ENCODE measurements at places on chromosomes 3 and 15.

DNA sequence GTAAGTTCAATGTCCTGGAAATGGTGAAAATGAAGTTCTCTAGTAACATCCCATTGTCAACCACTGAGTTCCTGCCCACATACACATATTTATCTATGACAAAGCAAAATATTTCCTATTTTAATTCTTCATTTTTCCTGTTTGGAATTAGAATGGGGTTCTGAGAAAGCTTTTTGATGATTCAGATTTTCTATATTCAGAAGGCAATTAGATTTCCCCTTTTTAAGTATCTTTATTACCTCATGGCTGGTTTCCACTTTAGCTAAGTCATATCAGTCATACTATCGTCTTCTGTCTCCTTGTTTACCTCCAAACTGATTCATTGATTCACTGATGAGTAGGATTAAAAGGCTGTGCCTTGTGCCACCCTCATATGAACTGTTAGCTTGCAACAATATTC lies 17.9 kb downstream of the ETFA start:
- no peak for DNase-seq

GRCh38 chr3:38054499-38055001 lies 15.5 kb downstream of the DLEC1 start:
- no peak for DNase-seq

GRCh38 chr15:94412979-94413746 lies 181.8 kb downstream of the MCTP2 start:
- DNase-seq: no peak

DNA sequence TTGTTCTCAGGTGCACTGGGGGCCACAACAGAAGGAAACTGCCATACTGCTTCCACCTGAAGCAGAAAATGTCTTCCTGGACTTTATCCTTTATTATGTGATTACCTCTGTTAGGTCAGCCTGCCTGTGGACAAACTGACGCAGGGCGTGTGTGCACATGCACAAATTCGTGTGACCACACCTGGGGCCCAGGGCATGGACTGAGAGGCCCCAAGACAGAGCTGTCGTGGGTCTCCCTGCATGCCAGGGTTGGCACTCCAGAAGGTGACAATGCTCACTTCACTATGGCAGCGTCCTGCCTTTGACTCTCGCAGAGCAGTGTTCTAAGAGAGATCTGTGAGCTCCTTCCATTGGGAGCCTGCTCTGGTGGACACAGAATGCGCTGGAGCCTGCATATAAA lies 34.5 kb downstream of the CCDC12 start:
- DNase-seq: no peak

- DNase-seq: no peak
These were observed 353.0 kb upstream of the RORA start for GRCh38 chr15:61582092-61582491.

DNA sequence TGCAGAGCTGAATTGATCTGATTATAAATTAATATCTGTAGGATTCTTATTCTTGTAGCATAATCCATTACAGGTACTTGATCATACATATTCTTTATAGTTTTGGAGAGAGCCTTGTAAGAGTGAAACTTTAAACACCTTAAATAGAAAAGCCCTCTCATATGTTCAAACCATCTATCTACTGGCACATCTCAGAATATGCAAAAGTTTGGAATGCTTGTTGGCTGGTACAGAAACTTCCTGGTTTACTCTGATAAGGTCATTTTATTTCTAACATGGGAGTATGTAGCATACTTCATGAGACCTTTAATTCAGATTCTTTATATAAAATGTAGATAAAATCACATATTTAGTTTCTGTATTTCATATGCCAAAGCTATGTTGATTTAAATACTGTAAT lies 21.9 kb upstream of the SELENOT start:
- DNase-seq: no peak

GRCh38 chr15:83850501-83851245 lies 196.8 kb downstream of the ADAMTSL3 start:
- no peak for DNase-seq

- DNase-seq: no peak
These were observed 100.0 kb downstream of the DNAJB8 start for GRCh38 chr3:128366652-128367051.

DNA sequence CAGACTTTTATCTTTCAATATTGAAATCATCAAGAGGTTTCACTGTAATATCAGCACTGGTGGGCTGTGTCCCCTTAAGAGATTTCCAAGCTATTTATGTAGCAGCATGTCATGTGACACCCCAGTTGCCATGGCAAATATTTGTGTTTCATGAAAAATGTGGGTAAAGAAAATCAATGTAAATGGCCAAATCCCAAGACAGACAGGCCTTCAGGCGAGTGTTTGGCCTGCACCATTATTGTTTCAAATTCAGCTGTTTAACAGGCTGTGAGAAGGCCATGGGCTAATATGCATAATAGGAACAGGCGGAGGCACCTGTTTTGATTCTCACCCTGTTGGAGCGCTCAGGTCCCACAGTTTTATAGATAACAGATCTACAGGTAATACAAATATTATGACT lies 104.2 kb downstream of the IQCH start:
- no peak for DNase-seq

DNA sequence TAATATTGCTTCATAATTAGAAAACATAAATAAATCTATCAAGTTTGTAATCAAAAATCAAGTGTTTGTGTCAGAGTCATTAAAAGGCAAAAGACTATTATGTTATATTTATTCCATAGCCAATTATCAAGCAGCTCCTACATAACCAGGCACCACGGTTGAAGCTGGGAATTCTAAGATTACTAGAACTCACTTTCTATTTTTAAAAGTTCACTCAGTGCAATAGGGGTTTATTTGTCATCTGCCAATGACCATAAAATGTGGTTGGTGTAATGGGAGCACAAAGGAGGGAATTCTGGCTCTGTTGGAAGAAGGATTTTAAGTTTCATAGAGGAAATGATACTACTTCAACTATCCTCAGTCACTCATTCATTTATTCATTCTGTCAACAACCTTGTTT lies 57.7 kb downstream of the TRIM69 start:
- DNase-seq: no peak

GRCh38 chr3:143751643-143752178 lies 96.6 kb downstream of the SLC9A9 start:
- DNase-seq: peak; percentile 58

DNA sequence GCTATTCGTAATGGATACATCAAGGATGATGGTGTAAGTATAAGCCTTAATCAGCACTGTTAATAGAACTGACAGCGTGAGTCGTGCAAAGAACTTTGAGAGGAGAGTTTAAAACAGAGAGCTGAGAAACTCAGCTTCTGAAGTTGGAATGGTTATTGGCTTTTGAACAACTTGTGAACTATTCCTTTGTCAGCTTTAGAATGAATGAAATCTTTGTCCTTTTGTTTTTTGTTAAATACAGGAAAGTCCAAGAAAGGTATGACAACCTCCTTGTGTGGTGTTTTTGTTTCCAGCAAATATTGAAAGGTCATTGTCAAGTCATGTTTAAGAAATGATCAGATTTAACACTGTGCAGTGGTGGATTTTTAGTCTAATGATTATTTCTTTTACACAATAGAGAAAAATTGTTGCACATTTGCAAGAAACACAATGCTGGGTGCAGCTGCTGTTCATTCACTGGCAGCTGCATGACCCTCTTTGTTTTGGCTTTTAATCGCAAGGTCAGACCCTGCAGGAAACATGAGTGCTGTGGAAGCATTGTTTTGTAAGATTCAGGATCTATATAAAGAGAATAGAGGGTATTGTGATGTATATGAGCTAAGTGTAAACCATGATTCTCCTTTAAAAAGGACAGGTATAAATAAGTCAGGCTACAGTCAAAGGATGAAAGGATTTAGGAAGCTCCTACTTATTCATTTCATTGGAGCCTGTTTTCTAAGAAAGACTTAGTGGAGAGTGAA lies 21.7 kb upstream of the ABHD10 start:
- DNase-seq: no peak

GRCh38 chr15:64619880-64620839 lies 155.2 kb downstream of the RBPMS2 start:
- DNase-seq: no peak

DNA sequence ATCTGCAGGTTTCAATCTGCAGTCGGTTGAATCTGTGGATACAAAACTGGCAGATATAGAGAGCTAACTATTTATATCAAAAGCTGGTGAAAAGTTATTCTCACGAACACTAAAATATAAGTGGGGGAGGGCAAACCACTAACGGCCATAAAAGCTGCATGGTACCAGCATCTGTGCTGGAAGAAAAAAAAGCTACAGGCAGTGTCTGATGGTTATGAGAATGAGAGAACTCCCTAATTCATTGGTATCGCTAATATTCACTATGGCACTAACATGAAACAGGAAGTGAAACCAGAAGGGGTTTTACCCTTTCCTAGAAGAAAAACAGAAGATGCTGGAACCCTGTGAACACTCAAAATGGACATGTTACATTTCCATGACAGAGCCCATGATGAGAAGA lies 15.9 kb downstream of the CEP70 start:
- no peak for DNase-seq

DNA sequence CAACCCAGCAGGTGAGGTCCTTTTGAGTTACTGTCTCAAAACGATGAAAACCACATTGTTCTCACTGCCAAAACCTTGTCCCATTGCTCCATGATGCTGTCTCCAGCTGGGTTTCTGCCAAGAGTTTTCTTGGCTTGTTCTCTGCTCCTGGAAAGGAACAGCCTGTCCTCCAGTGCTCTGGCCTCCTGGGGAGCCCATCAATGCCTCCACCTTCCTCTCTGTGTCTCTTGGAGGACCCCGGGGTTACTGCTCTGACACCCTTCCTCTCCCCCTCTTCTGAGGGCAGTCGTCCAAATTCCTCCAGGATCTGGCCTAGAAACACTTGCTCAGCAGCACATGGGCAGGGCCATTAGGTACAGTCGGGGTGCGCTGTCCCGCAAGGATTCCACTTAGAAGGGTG lies 63.9 kb upstream of the RGMA start:
- DNase-seq: no peak

- no peak for DNase-seq
These were observed 326.4 kb upstream of the IGF1R start for GRCh38 chr15:98321896-98322295.

DNA sequence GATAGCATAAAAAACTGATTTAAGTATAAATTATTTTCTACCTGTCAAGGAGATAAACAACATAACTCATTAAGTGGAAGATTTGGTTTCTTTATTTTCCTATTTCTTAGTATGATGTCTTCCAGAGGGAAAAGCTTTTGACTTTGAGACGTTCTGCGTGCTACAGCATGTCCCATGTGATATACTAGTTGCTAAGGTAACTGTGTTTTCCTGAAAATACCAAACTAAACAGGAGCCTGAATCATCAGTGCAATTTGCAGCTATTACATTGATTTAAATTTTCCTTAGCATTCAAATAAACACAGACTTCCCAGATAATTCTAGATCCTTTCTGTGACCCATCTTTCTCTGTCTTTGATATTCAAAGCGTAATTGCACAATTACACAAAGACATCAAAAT lies 117.7 kb upstream of the P2RY1 start:
- no peak for DNase-seq

DNA sequence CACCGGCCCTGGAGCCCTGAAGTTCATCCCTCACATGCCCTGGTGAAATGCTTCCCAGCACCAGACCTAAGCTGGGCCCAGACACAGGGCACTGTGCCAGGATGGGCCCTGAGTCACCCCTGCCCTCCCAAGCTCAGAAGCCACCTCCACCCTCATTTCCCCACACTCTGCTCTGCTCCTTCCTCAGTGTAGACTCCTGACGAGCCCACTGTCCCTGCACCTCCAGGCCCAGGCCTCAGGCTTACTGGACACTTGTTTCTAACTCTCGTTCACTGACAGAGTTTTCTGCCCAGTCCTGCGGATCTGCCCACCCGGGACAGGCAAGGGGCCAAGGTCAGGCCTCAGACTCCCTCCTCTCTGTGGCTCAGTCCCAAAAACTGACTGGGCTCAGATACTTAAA lies 112.6 kb upstream of the RNF7 start:
- no peak for DNase-seq

DNA sequence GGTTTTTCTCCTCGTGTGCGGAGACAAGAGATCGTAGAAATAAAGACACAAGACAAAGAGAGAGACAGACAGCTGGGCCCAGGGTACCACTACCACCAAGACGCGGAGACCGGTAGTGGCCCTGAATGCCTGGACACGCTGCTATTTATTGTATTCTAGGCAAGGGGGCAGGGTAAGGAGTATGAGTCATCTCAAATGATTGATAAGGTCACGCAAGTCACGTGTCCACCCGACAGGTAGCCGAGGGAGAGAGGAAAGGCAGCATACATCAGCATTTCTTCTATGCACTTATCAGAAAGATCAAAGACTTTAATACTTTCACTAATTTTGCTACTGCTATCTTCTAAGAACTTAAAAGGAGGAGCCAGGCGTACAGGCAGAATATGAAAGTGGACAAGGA lies 28.2 kb downstream of the MYL3 start:
- no peak for DNase-seq

DNA sequence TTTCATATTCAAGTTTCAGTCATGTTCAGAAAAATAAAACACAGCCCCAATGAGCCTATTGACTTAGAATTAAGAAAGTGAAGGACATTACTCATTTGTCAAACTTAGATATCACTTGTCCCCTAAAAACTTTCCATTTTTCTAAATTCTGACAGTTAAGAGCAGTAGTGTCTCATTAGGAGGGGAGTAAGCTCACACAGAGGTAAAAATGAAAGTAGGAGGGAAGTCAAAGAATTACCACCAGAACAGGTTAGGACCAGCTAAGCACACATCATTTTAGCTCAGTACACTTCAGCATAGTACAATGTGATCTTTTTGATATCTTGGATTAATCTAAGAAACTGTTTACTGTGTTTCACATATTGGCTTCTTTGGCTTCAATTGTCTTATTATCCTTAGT lies 64.3 kb downstream of the OSTN start:
- no peak for DNase-seq

- no peak for DNase-seq
These were observed 22.6 kb downstream of the TBL1XR1 start for GRCh38 chr3:177174607-177175170.

- DNase-seq: no peak
These were observed 9.2 kb downstream of the FNDC3B start for GRCh38 chr3:172048599-172048998.

- no peak for DNase-seq
These were observed 170.4 kb downstream of the P3H2 start for GRCh38 chr3:189950258-189950657.

DNA sequence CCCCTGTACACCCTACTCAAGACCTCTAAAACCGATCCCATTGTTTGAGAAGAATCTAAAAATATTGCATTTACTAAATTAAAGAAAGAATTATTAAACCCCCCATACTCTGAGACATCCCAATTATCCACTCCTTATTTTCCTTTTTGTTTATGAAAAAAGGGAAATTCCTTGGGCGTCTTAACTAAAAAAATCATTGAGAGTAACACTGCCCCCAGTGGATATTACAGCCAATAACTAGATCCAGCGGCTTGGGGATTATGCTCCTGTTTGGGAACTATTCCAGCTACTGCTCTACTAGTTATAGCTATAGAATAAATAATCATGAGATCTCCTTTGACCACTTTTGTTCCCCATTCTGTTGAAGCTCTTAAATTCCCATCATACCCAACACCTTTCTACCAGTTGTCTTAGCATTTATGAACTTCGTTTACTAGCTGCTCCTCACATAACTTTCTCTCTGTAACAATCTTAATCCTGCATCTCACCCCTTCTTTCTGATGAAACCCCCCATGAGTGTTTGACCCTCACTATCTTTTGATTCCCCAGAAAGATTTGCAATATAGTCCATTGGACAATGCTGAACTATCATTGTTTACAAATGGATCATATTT lies 12.7 kb upstream of the CFAP91 start:
- no peak for DNase-seq
